ENCODE measurements at places on chromosomes 1 and 21. TPM values are rescaled to one million over a fixed set of nuclear protein-coding genes. Genes with fewer than 3 reads are reported as not detected.

The PDC gene
- not detected for total RNA-seq

The A3GALT2 gene
- not detected for total RNA-seq

The LACTBL1 gene
- not detected for total RNA-seq

The S100A7A gene
- not detected for total RNA-seq

The MARK1 gene
- 0.13 TPM for total RNA-seq

The CLCA4 gene
- total RNA-seq = not detected

The LIPI gene
- not detected for total RNA-seq

The ECM1 gene
- 1.5 TPM for total RNA-seq

The CD1B gene
- not detected for total RNA-seq

The ELAPOR1 gene
- total RNA-seq = 0.33 TPM

The SELE gene
- total RNA-seq = not detected

The FAM3B gene
- not detected for total RNA-seq

The S100A2 gene
- 26.8 TPM for total RNA-seq

The BEND5 gene
- not detected for total RNA-seq

The KCNN3 gene
- total RNA-seq = 0.02 TPM

The VWA1 gene
- 12.5 TPM for total RNA-seq

The LCK gene
- total RNA-seq = 0.07 TPM

The IL20 gene
- total RNA-seq = not detected

The TLR5 gene
- total RNA-seq = 0.25 TPM

The NUDT4B gene
- 0.58 TPM for total RNA-seq

The TSTD1 gene
- not detected for total RNA-seq

The PDPN gene
- total RNA-seq = not detected

The GJB3 gene
- 16.9 TPM for total RNA-seq

The OR1C1 gene
- total RNA-seq = not detected

The SLC5A3 gene
- 4.0 TPM for total RNA-seq

The ZC3H12A gene
- 45.0 TPM for total RNA-seq

The GLMP gene
- 45.1 TPM for total RNA-seq

The F11R gene
- 74.8 TPM for total RNA-seq
